ENCODE measurements at places on chromosomes 2 and 18.

GRCh38 chr2:161121622-161122021 is 38.6 kb upstream of the TANK start:
- DNase-seq: no peak

DNA sequence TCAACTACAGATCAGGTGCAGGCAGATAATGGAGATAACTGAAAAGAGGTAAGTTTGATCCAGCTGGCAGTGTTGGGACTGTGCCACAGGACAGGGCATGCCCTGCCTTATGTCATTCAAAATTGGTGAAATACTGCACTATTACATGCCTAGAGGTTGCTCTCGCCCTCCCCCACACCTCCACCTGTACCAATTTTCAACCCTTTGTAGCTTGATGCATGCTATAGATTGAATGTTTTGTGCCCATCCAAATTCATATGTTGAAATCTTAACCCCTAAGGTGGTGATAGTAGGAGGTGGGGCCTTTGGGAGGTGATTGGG is 72.1 kb upstream of the LYPD6B start:
- no peak for DNase-seq

- no peak for DNase-seq
Measured at GRCh38 chr2:168736649-168737445, 65.6 kb upstream of the NOSTRIN start.

- no peak for DNase-seq
Measured at GRCh38 chr2:219499058-219499307, 292 bp downstream of the GMPPA start.

GRCh38 chr2:166926657-166927056 is 38.4 kb downstream of the XIRP2 start:
- DNase-seq: no peak

DNA sequence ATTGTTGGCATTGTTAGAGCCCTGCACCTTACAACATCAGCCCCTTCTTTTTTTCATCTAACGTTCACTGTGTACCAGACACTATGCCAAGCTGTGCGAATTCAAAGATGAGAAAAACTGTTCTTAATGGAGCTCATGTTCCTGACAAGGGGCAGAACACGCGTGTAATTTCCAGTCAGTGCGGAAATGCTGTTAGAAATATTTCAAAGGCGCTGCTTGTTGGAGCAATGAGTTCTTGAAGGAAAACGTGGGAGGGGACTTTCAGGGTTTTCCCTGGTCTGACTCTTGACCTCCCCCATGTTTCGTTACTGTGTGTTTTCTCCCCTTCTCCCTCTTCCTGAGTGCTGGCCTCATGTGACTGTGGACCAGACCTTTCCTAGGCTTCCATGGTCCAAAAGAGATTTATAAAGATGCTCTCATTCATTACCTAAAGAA is 1.5 kb downstream of the MTHFD2 start:
- peak; percentile 37 for DNase-seq

GRCh38 chr18:34844732-34845459 is 134.8 kb downstream of the DTNA start:
- no peak for DNase-seq

DNA sequence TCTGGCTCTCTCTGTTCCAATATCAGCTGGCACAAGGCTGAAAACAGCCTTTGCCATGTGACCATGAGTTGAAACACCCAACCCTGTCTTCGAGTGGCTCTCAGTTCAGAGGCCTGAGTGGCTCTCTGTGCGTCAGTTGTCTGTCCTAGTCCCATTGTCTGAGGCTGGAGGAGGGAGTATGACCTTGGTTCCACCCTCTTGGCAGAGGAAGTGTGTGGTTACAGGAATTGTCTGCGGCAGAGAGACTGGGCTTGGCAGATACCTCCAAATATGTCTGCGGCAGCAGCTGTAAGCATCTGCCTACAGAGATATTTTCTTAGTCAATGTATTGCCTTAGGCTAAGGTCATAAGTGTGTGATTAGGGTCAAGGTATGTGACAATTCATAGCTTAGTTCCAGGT is 32.6 kb downstream of the CNGA3 start:
- DNase-seq: no peak

DNA sequence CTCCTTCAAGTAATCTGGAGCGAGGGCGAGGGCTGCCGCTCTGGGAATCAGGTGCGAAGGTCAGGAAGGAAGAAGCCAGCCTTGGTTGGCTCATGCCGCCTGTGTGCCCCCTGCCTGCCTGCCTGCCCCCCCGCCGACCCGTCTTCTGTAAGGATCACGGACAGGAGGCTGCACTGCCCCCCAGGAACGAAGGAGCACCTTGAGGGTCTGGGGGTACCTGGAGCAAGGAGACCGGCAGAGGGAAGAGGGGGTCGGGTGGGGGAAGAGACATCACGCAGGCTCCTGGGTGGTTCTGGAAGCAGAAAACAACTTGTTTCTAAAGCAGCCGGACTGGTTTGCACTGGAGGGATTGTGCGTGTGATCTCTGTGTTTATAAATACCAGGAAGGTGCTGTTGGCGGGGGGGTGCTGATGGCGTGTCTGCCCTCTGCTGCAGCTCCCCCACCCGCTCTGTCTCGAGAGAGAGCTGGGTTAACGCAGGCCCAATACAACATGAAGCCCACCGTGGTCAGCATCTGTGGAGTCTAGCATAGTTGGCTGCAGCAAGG is 1.7 kb downstream of the FOSL2 start:
- peak; percentile 33 for DNase-seq

DNA sequence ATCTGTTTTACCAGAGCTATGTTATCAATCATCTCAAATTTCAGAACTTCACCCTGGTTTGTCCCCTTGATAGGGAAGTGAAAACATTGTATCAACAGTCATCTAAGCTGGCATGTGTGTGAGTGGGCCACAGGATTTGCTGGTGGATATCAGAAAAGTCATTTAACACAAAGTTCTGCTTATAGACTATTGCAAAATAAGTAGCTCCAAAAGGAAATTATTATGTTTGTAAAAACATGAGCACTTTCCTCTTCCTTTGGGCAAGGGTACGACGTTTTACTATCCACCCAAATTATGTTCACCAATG is 20.7 kb upstream of the COPS8 start:
- DNase-seq: no peak

DNA sequence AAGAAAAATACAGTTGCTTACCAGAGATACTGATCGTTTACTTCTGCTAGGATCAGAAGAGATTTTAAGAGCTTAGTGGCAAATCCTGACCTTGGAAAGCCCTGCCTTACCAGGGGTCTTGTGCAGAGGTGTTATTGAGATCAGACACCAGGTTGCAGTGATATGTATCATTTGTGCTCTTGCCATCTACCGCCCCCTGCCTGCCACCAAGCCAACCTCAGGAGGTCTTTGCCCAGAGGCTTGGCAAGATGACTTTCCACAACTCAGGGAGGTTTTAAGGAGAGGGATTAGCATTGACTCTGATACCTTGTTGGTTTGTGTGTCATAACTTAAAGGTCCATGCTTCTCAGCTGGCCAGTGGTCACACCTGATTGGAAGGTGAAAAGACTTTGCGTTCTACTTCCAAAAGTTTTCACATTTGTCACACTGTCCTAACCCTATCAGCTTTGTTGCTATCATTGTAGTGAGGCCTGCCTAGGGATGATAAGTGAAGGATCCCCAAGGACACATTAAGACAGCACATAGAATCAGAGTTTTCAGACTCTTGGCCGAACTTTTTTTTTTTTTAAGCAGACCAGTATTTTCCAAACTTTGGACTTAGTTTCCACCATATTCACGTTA is 46.2 kb upstream of the MGAT5 start:
- DNase-seq: peak; percentile 55

GRCh38 chr2:159042115-159042850 is 73.8 kb downstream of the TANC1 start:
- DNase-seq: no peak

- no peak for DNase-seq
Measured at GRCh38 chr2:235389626-235390025, 104.2 kb upstream of the AGAP1 start.

GRCh38 chr2:184326066-184326465 is 272.3 kb upstream of the ZNF804A start:
- no peak for DNase-seq

GRCh38 chr2:219433666-219434467 is 776 bp upstream of the SPEG start:
- DNase-seq: peak; percentile 70

DNA sequence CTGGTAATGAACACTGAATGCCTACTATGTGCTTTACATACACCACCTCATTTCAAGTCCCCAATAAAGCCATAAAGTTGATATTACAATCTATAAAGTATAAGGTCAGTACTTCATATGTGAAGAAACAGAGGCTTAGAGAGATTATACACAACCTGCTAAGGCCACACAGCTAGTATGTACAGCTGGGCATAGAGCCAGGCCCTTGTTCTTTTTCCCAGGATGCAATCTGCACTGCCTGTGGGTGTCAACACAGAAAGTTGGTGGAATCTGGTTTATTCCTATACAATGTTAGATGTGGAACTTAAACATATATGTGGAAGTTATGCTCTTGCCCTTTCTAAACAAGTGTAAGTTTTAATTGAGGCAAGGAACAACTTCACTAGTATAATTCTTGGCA is 32.8 kb downstream of the INSIG2 start:
- DNase-seq: no peak

DNA sequence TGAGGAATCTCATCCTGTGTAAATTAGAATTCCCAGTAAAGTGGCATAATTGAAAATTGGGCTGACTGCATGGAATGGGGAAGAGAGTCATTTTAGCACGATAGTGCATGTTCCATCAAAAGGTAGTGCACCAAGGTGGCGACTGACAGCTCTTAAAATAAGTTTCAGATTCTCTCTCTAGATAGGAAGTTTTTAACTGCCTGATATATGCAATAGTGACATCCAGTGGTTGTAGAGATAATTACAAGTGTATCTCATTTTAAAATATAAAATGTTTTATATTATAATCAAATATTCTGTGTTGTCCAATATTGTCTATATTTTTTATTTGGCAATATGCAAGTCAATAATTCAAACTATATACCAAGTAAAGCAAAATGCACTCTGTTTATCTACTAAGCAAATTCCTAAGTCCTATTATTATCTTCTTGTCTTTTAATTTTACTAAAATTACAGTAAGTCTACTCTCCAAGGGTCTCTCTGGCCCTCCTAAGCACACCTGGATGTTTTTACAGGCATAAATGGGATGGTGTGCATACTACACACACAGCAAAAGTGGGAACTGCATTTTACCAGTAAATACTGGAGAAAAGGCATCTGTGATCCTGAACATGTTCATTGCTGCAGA is 397.7 kb upstream of the HNRNPA3 start:
- peak; percentile 73 for DNase-seq

- DNase-seq: no peak
Measured at GRCh38 chr2:237120916-237121315, 35.2 kb downstream of the COPS8 start.

GRCh38 chr2:95578539-95578938 is 13.3 kb upstream of the TRIM43 start:
- no peak for DNase-seq

- DNase-seq: no peak
Measured at GRCh38 chr2:223486751-223487150, 115.4 kb downstream of the SCG2 start.

Measured in NCI-H69 (cell line).